ENCODE measurements at places on chromosomes 2 and 18. TPM values are rescaled to one million over a fixed set of nuclear protein-coding genes. Genes with fewer than 3 reads are reported as not detected.

DNA sequence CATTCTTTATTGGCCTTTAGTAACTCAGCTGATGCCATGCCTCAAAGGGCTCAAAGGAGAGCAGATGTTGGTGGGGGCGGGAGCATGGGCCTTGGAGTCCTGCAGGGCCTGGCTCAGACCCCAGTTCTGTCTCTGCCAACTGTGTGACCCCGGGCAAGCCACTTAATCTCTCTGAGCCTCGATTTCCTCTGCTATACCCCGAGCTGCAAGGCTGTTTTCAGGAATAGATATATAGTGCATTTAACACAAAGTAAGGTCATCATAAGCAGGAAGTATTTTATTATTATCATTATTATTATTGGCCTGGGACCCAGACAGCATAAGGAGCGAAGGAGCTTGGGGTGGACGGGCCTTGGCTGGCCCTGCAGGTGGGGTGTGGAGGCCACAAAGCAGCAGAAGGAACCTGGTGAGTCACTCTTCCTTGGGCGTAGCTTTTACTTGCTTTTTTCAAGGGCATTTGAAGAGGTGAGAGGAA, 162.7 kb downstream of the INHBB start:
- DNase-seq, result no peak

DNA sequence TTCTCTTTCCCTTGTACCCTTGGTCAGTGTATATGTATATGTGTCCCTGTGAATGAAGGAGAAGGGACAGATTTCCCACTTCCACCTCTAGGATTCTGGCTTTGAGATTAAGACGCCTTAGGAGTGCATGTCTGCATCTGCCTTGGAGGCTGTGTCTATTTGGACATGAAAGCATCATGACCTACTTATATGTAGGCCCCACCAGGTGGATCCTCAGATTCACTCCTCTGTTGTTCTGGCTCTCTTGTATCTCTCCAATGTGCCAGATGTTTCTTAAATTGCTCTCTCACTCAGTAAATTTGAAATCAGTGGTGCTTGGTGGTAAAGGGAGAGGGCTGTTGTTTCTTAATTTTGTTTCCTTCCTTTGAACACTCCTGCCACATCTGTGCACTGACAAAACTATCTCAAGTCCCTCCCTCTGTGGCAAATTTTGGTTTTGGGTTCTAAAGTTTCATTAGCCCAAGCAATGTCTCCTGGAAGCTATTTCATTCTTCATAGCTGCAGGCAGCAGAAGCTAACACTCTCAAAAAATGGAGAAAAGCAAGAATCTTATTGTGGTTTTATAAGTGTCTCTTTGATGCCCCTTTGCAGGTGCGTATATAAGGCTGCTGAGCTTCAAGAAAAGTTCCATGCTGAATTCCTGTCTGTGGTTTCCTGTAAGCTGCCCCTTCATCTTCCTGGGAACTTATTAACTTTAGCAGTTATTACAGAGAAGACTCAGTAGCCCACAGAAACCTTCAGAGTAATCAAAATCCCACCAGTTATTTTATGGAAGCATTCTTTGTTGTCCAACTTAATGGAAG, 179.7 kb upstream of the SETBP1 start:
- no peak for DNase-seq

DNA sequence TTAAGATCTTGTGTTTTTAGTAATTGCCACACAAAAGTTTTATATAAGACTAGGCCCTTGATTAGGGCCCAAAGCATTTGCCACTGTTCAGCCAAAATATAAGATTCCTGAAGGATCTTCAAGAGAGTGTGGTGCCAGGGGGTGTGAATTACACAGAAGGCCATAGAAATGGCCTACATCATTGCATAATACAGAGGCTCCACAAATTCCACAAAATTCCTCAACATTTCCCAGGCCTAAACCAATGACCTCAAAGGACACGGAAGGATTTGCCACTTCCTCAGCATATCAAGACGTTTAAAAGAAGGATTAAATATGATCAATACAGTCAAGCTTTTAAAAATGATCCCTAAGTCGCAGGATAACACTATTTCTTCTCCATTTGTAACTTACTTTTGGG, 24.1 kb downstream of the COL6A3 start:
- no peak for DNase-seq

The DUSP28 gene
- total RNA-seq, result 4.9 TPM

All from NCI-H460 (cell line).